ENCODE measurements at places on chromosomes 16 and 17. TPM values are rescaled to one million over a fixed set of nuclear protein-coding genes. Genes with fewer than 3 reads are reported as not detected.
A peak's percentile ranks its signal among the peaks of the same experiment; 100 is the strongest.

The CSH1 gene
- not detected for total RNA-seq

The FBXO31 gene
- 45.6 TPM for total RNA-seq

The SGSH gene
- total RNA-seq: 18.0 TPM

- peak; percentile 65 for DNase-seq
These were observed 4.2 kb upstream of the RDM1 start for GRCh38 chr17:35934760-35935159.

DNA sequence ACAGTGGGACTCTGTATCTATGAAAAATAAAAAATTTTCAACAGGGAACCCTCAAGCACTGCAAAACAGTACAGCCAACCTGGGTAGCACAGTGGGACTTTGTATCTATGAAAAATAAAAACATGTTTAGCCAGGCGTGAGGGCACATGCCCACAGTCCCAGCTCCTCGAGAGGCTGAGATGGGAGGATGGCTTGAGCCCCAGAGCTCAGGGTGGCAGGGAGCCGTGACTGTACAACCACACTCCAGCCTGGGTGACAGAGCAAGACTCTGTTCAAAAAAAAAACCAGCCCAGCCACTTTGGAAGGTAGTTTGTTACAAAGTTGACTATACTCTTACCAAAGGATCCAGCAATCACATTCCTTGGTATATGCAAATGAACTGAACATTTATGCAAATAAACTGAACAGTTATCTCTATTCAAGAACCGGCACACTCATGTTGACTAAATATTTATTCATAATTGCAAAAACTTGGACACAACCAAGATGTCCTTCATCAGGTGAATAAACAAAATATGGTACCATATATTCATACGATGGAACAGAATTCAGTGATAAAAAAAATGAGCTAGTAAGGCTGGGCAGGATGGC is 5.2 kb downstream of the RPH3AL start:
- no peak for DNase-seq

GRCh38 chr16:79329967-79330366 is 270.6 kb downstream of the MAF start:
- no peak for DNase-seq

GRCh38 chr17:17104494-17104893 is 62.2 kb downstream of the MPRIP start:
- DNase-seq: no peak

GRCh38 chr17:79603771-79604170 is 7.1 kb downstream of the RBFOX3 start:
- DNase-seq: no peak

- DNase-seq: no peak
These were observed 19.8 kb upstream of the MAP3K14 start for GRCh38 chr17:45336390-45337182.

DNA sequence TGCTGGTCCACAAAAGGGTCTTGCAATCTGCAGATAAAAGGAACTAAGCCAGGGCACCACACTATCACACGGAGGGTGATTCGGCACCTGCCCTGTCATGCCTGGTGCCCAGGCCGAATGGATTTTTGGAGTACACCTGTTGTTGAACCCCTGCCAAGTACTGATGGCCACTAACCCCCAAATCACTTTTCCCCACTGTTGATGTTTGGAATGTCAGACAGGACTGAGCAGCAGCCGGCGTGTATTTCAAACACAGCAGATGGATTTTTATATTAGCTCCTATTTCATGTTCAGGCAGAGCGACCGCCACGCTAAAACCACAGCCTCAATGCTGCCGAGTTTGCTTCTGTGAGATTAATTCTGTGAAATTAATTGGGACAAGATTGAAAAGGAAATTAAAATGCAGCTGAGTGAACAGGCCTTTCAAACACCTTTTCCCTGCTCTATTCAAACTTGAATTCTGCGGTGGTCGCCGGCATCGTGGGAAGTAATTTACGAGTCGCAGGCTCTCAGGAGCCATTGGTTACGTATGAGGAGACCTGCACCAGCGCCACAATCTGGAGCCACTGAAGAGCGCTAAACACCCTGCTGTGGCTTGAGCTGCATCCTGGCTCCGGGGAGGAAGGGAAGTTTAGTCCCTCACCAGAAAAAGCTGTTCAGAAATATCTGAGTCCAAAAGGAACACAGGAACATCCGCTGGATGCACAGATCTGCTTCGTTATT is 48.5 kb downstream of the SNX11 start:
- no peak for DNase-seq

GRCh38 chr16:3180445-3180878 is 7.5 kb upstream of the OR1F1 start:
- no peak for DNase-seq

DNA sequence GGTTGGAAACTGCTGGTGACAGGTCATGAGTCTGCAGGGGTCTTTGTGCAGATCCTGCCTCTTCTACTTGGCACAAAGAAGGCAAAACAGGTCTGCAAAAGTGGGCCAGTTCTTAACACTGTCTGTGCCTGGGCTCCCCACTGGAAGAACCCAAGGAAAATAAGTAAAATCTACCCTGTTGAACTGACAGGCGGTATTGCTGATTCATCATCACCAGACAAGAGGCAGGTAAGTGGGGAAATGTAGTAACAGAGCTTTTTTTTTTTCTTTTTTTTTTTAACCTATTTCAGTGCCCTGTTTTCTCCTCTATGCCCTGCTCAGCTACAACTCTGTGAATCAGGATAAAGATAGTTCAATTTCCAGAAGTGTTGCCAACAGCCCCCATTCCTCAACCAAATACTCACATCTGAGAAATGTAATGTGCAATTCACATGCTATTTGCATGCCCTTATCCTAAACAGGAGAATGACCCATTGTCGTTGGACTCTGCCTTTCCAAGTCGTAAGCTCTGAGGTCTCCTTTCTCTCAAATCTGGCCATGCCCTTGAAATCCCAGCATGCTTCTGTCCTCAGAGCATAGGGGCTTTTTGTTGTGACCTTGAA is 237.0 kb downstream of the SOX9 start:
- no peak for DNase-seq

DNA sequence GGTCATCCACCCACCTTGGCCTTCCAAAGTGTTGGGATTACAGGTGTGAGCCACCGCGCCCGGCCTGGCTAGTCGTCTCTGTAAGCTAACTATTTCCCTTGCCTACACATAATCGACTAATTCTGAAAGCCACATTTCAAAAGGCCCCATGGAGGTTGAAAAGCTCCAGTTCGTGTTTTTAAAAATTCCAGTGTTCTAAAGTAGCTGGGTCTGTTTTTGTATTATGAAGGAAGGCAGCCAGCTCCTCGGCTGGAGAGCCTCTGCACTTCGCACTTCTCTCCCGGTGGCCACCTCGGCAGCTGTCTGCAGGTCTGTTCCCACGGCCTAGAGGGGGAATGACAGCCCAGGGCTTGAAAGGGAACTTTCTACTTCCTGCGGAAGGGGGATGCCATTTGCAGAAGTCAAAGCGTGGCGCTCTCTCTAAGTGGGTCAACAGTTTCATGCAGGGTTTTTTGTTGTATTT is 16.9 kb downstream of the HASPIN start:
- no peak for DNase-seq

DNA sequence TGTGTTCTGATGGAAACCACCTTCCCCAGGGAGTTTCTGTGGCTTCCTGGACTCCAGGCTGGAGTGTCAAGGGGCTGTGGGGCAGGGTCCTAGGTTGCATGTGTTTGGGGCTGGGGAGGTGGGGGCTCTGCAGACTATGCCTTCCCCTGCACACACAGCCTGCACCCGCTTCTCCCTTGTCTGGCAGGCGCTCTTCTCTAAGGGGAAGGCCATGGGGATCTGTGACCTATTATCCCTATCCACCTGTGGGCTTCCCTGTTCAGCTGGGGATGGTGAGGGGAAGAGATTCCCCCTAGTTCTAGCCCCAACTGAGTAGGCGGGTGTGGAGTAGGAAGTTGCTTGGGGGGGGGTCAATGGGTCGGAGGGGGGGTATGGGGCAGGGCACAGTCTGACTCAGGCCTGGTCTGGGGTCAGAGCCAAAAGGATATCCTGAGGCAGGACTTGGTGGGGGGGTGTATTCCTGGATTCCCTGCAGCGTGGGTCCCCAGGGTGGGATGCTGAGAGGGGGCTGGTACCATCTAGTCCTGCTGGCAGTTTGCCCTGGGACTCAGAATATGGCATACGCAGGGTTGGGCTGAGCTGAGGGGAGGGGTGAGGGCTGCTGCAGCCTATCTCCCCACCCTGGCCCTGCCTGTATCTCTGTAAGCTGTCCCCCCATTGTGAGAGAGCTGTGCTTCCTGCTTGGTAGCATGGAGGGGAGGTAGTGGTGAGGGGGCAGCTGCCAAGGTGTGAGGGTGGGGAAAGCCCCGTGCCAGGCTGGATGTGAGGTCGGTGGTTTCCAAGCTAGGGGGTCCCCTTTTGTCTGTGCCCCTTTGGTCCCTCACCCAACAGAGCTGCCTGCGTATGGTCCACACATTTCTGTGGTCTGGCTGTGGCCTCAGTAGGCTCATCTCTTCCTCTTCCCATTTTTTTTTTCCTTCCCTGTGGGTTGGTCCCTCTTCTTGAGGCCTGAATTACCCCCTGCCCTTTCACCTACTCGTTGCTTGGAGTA is 14.7 kb downstream of the RARA start:
- DNase-seq: peak; percentile 94
